Daoy (cell line): ENCODE measurements at places on chromosomes 7 and 10. TPM values are rescaled to one million over a fixed set of nuclear protein-coding genes. Genes with fewer than 3 reads are reported as not detected.

DNA sequence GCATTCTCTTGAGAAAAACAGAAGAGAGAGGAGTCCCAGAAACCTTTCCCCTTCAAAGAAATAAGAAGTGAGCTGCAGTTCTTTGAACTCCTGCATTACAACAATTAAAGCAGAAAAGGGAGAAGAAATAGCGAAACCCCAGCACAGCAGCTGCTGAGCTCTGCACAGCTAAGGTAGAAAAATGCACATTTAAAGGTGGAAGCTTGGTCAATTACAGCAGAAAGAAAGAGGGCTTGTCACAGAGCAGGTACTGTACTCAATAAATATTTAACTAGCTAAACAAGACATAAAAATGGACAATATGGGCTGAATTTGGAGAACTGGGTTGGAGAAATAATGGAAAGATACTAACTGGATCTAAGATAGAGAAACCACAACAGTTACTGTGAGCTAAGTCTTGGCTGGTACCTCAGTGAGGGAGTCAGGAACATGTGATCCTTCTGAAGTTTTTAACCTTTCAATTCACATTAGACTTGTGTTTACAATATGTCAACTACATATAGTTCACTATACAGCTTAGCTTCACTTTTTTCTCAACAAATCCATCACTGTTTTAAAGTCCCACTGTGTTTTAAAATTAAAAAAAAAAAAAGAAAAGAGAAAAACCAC is 332.5 kb downstream of the ELMO1 start:
- DNase-seq = no peak

- DNase-seq = peak; percentile 81
Measured at GRCh38 chr10:21526188-21526859, 842 bp upstream of the SKIDA1 start.

Gene CABCOCO1
- 0.57 TPM in 1 of 2 replicates, not detected in the other for total RNA-seq

Gene ARHGAP19
- 9.8 and 11.4 TPM in 2 replicates for total RNA-seq

Gene TMEM229A
- total RNA-seq = not detected in 2 replicates

DNA sequence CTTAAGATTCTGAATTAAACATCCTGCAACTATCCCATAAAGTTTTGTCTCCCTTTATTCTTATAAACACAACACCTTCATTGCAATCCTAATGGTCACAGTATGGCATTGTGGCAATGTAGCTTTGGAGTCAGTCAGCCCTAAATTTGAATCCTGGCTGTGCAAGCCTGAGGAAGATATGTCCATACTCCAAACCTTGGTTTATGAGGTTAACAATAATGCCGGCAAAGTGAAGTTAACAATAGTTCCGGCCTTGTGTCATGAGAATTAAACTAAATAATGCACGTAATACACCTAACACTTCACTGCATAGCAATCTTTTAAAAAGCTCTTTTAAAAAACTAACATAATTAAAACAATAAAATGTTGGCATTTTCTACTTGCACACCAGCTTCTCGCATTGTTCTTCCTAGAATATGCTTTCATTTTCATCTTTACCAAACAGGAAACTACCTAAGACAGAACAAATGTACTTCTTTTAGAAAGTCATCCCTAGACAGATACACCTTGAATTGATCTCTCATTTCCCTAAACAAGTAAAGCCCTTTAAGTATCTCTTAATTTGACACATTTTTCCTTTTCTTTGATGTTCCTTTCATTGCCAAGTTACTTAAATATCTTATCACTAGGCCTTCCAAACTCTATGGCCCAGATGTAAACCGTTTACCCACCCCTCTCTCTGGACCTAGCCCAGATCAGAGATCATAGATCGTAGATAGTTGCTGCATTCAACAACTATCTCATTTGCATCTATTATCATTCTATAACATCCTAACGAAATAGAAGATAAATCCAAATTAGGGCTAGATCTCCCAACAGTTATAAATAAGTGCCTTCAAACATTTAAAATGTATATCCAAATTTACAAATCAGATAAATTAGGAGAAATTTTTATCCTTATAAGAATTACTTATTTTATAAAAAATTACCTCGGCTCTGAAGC is 66.7 kb downstream of the CREB3L2 start:
- DNase-seq = no peak

- DNase-seq = no peak
Measured at GRCh38 chr7:89623018-89623672, 531.1 kb upstream of the STEAP1 start.

- DNase-seq = peak; percentile 93
Measured at GRCh38 chr7:2820508-2820934, 23.6 kb downstream of the GNA12 start.

DNA sequence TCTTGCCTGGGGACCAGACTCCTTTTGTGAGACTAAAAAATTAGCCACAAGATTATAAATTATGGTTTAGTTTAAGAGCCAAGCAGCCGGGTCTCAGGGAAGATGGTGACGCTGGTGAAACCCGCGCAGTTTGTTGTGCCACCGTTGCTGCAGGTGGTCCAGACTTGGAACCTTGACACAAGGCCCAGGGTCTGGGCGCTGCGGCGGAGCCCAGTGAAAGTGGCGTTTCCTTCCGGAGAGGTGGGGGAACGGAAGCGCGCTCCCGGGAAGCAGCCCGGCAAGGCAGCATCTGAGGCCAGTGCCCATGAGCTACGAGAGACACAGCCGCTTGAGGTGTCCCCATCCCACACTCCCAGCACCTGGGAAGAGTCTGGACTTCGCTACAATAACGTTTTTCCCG is 131.6 kb downstream of the SKIDA1 start:
- no peak for DNase-seq

- DNase-seq = no peak
Measured at GRCh38 chr7:49137978-49138377, 213.6 kb downstream of the CDC14C start.

DNA sequence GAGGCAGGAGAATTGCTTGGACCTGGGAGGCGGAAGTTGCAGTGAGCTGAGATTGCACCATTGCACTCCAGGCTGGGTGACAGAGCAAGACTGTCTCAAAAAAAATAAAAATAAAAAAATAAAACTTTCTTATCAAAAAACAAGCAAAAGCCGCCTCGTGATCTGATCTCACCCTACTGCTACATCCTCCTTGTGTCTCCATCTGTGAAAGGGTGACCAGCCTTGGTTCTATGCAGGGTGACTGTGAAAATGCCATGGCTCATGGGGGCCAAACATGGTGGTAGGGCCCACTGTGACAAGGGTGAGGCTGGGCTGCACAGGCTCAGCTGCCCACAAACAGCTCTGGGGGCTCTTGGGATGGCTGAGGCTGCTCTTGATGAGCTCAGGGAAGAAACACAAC is 968 bp upstream of the OPN4 start:
- peak; percentile 0 for DNase-seq

DNA sequence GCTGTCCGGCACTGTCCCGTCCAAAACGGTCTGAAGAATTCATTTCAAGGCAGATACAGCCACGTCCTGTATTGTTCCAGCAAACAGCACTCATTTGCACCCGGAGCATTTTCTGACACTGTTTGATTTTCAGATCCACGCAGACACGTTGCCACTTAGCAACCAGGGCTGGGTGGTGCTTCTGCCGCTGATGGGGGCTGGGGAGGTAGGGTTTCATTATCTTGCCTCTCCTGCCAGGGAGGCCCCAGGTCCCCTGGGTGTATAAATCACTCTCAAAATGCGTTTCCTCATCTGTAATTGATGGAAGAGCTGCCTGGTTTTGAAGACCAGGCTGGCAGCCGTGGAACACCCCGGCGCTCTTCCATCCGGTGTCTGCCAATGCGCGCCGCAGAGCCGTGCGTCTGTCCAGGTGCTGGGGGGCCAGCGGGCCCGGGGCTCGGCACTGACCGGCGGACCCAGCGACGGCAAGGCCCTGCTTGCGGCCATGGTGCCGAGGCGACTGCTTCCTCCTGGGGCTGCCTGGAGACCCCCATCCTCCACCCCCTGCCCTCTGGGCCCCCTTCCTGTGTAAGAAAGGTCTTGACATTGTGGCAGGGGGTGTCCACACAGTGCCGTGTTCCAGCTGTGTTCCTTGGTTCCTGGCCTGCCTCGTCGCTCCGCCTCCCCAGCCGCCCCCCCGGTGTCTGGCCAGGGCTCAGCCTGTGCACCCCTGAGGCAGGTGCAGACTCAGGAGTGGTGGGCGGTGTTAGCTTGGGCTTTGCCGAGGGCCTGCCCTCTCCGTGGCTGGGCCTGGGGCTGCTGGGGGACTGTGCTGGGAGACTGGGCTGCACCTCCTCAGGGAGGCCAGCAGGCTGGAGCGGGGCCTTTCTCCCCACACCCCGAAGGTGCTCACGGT is 16.6 kb downstream of the ADGRA1 start:
- DNase-seq = no peak

DNA sequence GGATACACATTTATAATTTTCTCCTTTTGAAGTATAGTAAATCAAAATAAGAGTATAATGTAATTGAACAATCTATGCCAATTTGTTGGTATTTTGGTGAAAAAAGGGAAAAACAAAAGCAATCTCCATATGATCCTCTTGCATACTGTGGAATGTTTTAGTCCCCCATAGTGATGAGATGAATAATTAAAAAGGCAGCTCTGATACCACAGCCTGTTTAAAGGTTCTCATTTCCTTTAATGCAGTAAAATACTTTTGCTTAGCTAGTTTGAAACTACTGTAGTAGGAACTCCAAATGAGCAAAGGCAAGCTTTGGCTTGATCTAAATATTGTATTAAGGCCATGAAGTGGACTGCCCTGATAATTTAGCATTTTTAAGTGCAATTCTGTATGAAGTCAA is 77.6 kb downstream of the VTI1A start:
- DNase-seq = no peak
